ENCODE measurements at places on chromosomes 12 and 14.

GRCh38 chr12:66859751-66860440 lies 181.0 kb upstream of the GRIP1 start:
- DNase-seq: no peak

DNA sequence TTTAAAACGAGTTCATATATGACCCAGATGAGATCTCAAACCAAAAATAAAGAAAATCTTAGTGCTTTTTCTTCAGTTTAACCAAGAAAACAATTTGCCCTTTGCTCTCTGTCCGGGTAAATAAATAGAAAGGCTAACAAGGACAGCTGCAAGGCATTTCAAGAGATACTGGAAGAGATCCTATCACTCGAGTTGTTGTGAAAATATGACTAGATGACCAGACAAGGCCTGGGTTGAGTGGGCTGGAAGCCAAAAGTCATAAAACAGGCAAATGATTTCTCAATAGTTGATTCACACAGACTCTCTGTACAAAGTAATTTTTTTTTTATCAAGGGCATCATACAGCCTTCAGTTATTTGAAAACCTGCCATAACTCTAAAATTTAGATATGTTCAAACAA lies 55.9 kb upstream of the AVPR1A start:
- no peak for DNase-seq

DNA sequence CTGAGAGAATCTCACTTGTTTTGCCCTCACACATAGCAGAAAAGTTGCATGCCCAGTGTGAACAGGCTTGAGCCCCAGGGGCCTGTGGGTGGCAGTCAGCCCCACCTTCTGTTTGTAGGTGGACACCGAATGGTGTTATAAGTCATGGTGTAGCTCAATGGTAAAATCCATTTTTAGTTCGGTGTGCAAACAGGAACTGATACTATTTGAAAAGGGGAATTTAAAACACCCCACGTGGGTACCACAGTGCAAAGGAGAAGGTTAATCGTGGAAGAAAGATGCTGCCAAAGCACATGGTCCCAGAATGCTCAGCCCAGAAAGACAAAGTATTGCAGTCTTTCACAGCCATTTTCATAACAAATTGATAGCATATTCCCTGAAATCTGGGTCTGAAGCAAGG lies 71.8 kb upstream of the GZMB start:
- DNase-seq: no peak

DNA sequence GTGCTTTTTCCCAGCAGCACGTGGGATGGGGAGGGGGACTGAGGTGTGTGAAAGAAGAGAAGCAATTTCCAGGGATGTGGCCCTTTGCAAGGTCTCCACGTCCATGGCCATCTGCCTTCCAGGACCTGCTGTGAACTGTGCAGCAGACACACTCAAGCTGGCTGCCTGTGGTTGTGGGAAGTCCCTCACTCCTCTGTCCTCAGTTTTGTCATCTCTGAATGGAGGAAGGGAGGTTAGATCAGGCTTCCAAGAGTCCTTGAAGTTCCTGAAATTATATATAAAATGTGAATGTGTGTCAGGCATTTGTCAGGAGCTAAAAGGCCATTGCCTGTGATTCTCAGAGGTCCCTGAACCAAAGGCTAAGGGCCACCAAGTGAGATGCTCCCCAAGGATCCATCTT lies 328.2 kb downstream of the CACNA1C start:
- no peak for DNase-seq

GRCh38 chr14:65028937-65029336 lies 42.2 kb downstream of the FNTB start:
- DNase-seq: no peak

- DNase-seq: no peak
Measured at GRCh38 chr14:104394409-104394851, 185.1 kb upstream of the C14orf180 start.

GRCh38 chr12:48815126-48816110 lies 2.9 kb upstream of the CACNB3 start:
- DNase-seq: peak; percentile 31

DNA sequence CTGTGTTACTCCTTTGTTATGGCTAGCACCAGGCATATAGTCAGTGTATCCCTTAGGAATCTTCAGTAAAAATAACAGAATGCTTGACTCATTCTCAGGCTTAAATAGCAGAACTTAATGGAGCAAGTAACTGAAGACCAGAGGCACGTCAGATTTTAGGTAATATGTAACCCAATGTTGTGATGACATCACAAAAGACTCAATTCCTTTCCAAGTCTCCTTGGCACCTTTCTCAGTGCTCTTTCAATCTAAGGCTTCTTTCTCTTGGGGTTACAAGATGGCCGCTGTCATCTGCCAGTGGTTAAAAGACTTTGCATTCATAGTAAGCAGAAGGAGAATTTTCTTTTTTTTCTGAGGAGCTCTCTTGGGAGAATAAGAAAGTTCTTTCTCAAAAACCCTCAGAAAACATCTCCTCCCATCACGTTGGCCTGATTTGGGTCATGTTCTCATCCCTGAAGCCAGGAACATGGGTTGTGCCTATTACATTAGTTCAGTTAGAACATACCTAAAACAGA lies 33.4 kb upstream of the DCN start:
- DNase-seq: no peak

GRCh38 chr14:68894123-68894522 lies 85.0 kb downstream of the ACTN1 start:
- no peak for DNase-seq

GRCh38 chr12:10968765-10969456 lies 17.8 kb downstream of the TAS2R50 start:
- no peak for DNase-seq

DNA sequence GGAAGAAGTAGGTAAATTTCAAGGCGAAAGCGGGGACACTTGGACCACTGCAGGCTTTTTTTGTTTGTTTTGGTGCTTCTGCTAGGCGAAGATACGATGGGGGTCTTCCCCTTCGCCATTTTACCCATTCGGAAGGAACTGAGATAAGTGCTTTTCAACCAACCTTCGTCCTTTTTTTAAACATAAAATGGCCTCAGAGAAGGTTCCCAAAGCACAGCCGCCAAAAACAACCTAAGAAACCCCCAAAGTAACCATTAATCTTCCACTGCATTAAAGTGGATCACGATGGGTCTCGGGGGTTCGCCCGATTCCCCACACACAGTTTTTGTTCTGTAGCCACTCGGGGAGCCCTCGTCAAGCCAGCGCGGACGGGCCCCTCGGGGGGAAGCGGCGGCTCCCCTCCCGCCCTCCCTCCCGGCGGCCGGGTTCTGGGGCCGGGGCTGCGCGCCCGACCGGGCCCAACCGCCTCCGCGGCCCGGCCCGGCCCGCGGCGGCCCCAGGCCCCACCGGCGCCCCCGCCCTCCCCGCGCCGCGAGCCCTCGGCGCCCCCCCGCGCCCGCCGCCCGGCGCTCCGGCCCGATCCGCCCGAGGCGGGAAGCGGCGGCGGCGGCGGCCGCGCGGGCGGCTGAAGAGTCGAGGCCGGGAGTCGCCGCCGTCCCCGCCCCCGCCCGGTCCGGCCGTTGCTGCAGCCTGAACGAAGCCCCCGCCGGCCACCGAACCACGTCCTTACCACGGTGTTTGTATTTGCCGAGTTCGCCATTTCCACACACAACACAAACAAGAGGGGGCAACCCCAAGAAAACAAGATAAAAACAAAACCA lies 790 bp downstream of the GTF2A1 start:
- no peak for DNase-seq

GRCh38 chr12:61667676-61668075 lies 592.5 kb upstream of the USP15 start:
- DNase-seq: no peak

- DNase-seq: no peak
Measured at GRCh38 chr12:62332598-62332997, 72.4 kb downstream of the USP15 start.

DNA sequence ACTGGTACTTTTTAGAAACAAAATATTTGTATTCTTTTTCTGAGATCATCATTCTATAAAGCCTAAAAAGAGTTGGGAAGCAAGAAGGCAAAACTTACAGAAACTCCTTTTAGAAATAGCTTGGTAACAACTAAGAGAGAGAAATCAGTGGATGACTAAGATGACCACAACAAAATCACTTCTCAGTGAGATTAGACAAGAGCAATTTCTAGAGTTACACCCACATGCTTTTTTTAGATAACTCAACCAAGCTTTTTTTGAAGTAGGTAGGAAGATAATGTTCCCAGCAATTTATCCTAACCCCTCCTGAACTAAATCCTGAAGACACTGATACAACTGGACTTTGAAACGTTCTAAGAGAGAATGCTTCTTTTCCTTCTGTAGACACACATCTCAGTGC lies 576.4 kb downstream of the SLC6A15 start:
- DNase-seq: no peak

DNA sequence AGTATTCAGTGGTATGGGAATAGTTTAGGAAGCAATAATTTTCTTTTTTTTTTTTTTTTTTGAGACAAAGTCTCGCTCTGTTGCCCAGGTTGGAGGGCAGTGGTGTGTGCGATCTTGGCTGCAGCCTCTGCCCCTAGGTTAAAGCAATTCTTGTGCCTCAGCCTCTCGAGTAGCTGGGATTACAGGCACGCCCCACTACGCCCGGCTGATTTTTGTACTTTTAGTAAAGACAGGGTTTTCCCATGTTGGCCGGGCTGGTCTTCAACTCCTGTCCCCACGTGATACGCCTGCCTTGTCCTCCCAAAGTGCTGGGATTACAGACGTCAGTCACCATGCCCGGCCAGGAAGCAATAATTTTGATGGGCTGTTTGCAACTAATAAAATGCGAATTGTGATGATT lies 62.1 kb downstream of the ATG14 start:
- DNase-seq: no peak

DNA sequence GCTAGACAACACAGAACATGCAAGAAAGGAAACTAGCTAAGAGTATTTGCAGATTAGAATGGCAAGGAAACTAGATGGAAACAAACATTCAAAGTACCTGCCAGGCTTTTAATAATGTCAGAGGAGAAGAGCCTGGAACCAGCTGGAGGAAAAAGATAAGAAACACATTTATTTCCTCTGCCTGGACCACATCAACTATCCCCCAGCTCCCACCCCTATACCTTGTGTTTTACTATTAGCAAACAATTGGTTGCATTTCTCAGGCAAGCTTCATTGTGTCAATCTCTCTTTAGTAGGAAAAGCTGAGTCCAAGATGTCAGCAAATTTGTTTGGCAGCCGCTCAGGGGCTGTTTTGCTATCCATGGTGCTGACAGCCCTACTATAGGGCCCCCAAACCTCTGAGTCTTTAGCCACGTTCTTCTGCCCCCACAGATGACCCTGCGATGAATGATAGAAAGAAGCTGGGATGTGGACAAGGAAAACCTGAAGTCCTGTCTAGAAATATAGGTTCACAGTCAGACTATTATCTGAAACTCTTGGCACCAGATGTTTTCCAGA lies 11.6 kb upstream of the SYNDIG1L start:
- no peak for DNase-seq

DNA sequence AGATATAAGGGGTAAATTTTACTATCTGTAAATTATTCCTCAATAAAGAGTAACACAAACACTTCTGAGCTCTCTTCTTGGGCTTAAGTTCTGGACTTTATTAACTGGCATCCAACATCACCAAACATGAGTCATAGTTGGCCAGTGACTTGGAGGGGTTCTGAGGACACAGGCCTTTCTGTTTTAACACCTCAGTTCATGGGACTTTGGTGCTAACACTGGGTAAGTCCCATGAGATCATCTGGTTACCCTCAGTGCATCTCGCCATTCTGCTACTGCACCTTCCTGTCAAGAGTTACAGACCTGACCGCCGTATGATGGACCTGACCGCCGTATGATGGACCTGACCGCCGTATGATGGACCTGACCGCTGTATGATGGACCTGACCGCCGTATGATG lies 9.9 kb downstream of the SLC15A4 start:
- DNase-seq: no peak

GRCh38 chr14:102225936-102226335 lies 79.0 kb downstream of the MOK start:
- no peak for DNase-seq

DNA sequence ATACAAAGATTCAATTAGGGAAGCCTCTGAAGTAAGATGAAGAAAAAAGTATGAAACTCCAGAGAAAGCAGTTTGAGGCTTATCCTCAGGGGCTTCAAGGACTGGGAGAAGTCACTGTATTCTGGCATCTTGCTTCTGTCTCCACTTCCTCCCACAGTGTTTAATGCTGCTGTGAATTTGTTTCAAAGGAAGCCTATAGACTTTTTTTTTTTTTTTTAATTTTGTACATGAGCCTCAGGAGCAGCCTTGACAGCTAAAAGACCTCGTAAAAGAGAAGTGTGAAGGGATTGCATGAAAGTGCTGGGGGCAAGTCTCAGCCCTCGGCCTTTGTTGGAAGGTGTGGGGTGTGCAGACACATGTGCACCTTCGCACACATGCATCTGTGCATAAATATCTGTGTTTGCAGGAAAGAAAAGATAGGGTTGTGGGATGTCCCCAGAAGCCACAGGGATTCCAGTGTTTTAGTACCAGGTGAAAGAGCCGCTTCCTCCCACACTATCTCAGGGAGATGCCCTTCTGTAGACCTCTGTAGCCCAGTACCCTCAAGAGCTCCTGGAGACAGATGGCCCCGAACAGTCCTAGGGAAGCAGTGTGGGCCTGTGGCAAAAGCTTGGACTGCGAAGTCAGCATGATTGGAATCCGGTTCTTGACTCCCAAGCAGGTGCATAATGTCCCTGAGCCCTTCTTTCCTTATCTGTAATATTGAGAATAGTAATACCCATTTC lies 193.5 kb upstream of the BCL2L14 start:
- DNase-seq: no peak

DNA sequence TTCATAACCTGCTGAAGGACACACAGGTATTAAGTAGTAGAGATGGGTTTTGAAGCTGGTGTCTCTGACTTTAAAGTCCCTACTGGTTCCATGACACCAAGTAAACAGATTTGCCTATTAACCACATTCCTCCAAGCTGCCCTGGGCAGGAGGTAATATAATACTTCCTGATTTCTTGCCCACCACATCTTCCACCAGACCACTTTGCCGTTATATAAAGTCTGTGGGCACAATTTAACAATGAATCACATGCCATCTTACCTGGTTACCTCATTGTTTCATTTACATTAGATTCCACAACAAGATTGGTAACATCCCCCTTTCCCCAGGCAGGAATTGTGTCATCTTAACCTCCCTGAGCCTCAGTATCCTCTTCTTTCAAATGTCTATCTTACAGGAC lies 900 bp upstream of the LRRC23 start:
- DNase-seq: no peak

DNA sequence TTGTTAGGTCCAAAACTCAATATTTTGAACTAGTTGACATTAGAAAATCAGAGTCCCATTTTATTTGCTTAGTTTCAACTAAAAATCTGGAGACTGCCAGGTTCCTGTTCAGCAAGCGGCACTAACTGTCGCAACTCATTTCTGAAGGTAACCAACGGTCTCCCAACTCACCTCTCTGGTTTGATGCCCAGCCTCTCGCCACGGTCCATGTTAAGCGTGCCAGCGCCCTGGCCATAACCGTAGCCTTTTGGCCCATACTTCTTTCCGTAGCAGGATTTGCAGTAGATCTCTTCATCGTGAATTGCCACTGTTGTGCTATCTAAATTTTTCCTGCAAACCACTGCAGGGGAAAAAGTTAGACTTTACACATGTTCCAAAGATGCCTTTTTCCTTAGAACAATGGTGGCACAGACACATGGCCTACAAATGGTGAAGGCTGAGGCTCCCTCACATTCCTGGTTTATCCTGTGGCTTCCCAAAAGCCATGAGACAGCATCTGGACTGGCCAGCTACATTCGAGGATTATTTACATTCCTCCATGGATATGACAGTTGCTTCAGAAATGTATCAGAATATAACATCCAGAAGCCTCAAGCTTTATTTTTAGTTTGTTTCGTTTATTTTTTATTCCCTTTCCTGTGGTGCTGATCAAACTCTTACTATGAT lies 15.7 kb downstream of the CSRP2 start:
- DNase-seq: no peak

GRCh38 chr14:100728962-100729361 lies 2.3 kb downstream of the DLK1 start:
- no peak for DNase-seq
